ENCODE measurements at places on chromosomes 2 and 18. TPM values are rescaled to one million over a fixed set of nuclear protein-coding genes. Genes with fewer than 3 reads are reported as not detected.

ST6GAL2 gene
- 0.11 TPM for total RNA-seq

POTEJ gene
- total RNA-seq: not detected

RESP18 gene
- total RNA-seq: not detected

SERPINB13 gene
- total RNA-seq: not detected

RNU2-63P gene
- not detected for total RNA-seq

ITGA4 gene
- total RNA-seq: 83.0 TPM

CRYBA2 gene
- total RNA-seq: not detected

DNAH7 gene
- 1.4 TPM for total RNA-seq

RGPD6 gene
- total RNA-seq: 51.2 TPM

PAIP2B gene
- total RNA-seq: 1.6 TPM

TUBA4B gene
- 0.11 TPM for total RNA-seq

FAM168B gene
- total RNA-seq: 130 TPM

ALPI gene
- total RNA-seq: not detected

Measured in uterine smooth muscle cell (primary cell).